ENCODE measurements at places on chromosomes 3 and 15.

GRCh38 chr3:46337911-46338310, 16.0 kb upstream of the CCR2 start:
- no peak overlapping the region for H3K27ac ChIP-seq
- H3K4me1 ChIP-seq = no peaks in the 10 kb centered on the region
- H3K36me3 ChIP-seq = no peaks in the 10 kb centered on the region
- no peak for DNase-seq

- H3K4me1 ChIP-seq = peaks cover 11% of the 10 kb centered on the region
- H3K27ac ChIP-seq = no peak overlapping the region
- H3K36me3 ChIP-seq = no peaks in the 10 kb centered on the region
- no peak for DNase-seq
- H3K27me3 ChIP-seq = peaks cover 42% of the 10 kb centered on the region
- H3K4me3 ChIP-seq = no peak overlapping the region
These were observed 62.8 kb downstream of the ISG20 start for GRCh38 chr15:88701561-88702095.

GRCh38 chr3:160842021-160843005, 86.3 kb downstream of the PPM1L start:
- H3K36me3 ChIP-seq = no peaks in the 10 kb centered on the region
- DNase-seq = no peak
- peak overlapping the region; percentile 30 for H3K27ac ChIP-seq
- no peak overlapping the region for H3K4me3 ChIP-seq
- H3K4me1 ChIP-seq = peaks cover 22% of the 10 kb centered on the region

- H3K36me3 ChIP-seq = no peaks in the 10 kb centered on the region
- H3K27ac ChIP-seq = no peak overlapping the region
- no peaks in the 10 kb centered on the region for H3K4me1 ChIP-seq
- no peak overlapping the region for H3K4me3 ChIP-seq
- DNase-seq = no peak
These were observed 523.2 kb upstream of the NAALADL2 start for GRCh38 chr3:174335910-174336309.
